SK-N-DZ (cell line): ENCODE measurements at places on chromosomes 12 and 14.

GRCh38 chr12:107512391-107512790 lies 173.2 kb upstream of the PWP1 start:
- no peak for DNase-seq

DNA sequence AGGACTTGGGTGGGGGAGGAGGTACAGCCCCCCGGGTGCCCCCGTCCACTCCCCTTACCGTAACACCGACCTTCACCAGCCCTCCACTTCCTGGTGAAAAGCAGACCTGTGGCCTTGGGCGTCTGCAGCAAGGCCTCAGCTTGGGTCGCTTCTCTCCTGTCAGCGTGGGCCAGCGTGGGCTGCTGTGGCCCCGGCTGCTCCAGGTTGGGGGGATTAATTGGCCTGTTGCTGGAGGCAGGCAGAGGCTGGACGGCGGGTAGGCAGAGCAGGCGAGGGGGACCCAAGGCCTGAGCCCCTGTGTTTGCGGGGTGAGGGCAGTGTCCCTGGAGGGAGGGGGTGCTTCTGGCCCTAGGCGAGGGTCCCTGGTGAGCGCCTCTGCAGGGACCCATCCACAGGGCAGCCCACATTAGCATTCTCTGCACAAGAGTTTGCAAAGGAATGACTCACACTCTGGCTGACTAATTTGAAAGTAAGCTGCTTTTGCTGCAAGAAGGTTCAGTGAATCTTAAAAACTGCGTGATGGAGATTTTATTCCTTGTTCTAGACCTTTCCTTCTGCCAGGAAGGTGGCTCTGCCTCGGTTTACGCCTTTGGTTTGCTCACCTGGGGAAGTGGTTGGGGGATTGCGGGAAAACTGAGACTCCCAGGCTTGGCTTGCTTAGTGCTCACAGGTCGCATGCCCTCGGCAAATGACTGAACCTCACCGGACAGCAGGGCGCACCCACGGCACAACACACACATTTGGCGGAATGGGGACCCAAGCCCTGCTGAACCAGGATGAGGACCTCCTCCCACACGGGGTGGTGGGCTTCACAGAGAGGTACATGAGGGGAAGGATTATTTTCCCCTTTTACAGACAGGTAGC lies 37.9 kb upstream of the DLK1 start:
- DNase-seq = no peak

- DNase-seq = no peak
These were observed 282.4 kb downstream of the FOXN3 start for GRCh38 chr14:89134640-89135039.

- no peak for DNase-seq
These were observed 359.9 kb downstream of the TRHDE start for GRCh38 chr12:72631926-72632685.

- no peak for DNase-seq
These were observed 21.8 kb downstream of the TEP1 start for GRCh38 chr14:20391505-20391904.

DNA sequence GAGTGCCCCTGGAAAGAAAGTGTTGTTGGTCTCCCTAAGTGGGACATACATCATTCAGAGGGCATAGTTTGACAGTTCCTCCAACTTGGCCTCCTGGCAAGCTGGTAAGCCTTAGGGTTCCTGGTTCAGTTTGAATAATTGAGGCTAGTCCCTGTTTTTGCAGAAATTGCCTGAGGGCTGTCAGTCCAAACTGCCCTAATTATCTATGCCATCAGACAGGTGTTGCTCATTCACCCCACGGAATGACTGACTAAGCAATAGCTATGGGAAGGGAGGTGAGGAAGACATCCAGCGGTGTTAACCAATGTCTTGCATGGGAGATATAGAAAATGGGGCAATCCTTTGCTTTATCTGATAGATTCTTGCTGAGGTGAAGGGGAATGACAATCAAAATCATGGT lies 37.6 kb downstream of the SPTSSA start:
- no peak for DNase-seq

DNA sequence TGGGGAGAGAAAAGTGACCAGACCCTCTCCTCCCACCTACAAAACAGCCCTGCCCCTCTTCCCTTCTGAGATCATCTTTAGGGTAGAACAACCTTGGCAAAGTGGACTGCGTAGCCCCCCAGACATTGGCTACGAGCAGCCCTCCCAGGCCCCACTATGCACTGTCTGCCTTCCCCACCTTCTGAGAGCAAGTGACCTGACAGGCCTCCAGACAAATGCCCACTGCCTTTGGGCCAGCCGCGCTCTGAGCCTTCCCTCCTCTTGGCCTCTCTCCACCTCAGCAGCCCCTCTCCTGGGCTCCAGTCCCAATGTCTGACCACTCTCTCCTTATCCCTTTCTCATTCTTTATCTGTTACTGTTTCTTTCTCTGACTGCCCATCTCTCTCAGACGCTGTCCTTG lies 46.5 kb upstream of the CCND2 start:
- no peak for DNase-seq

GRCh38 chr12:106249411-106250135 lies 1.8 kb upstream of the CKAP4 start:
- DNase-seq = no peak

DNA sequence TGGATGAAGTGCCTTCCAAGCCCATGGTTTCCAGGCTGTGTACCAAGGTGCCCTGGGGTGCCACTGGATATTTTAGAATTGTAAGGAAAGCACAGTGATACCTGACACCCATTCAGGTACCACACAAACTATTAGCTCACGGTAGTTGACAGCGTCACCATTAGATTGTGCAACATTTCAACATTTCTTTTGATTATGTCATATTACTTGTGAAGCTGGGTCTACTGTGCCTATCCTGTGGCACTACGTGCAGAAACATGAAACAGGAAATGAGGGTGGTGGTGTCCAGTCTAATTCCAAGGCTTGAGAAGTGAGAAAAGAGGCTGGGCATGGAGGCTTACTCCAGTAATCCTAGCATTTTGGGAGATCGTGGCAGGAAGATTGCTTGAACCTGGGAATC lies 75.5 kb upstream of the CPM start:
- DNase-seq = no peak

GRCh38 chr14:47277703-47278102 lies 397.7 kb downstream of the MDGA2 start:
- no peak for DNase-seq

DNA sequence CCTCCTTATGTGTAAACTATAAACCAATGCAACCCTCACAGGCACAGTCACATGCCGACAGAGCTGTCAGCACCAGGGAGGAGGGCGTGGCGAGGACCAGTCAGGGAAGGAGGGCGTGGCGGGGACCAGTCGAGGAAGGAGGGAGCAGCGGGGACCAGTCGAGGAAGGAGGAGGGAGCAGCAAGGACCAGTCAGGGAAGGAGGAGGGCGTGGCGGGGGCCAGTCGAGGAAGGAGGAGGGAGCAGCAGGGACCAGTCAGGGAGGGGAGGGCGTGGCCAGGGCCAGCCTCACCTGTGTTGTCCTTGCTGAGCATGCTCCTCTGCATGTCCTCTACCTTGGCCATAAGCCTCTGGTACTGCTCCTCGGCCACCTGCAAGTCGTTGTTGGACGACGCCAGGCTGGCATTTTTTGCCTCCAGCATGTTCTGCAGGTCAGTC lies 24.2 kb downstream of the GOLGA3 start:
- no peak for DNase-seq

DNA sequence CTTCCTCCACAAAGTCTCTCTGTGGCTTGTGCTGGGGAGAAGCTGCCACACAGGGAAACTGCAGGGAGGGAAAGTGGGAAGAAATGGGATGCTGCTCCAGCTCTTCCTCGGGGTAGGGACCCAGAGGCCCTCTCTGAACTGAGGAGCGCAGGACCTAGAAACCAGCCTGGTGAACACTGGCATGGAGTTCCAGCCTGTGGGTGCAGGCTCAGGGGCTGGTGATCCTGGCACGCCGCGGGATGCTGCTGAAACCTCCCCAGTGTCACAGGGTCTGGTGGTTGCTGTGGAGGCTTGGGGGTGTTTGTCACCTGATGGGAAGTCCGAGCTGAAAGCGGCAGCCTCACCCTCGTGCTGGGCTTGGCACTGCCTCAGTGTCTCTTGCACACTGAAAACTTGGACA lies 5.2 kb upstream of the KRT75 start:
- DNase-seq = no peak

- peak; percentile 58 for DNase-seq
These were observed 891 bp downstream of the PLEKHA5 start for GRCh38 chr12:19130224-19131024.

- no peak for DNase-seq
These were observed 41.4 kb downstream of the PTGER2 start for GRCh38 chr14:52355526-52355925.

DNA sequence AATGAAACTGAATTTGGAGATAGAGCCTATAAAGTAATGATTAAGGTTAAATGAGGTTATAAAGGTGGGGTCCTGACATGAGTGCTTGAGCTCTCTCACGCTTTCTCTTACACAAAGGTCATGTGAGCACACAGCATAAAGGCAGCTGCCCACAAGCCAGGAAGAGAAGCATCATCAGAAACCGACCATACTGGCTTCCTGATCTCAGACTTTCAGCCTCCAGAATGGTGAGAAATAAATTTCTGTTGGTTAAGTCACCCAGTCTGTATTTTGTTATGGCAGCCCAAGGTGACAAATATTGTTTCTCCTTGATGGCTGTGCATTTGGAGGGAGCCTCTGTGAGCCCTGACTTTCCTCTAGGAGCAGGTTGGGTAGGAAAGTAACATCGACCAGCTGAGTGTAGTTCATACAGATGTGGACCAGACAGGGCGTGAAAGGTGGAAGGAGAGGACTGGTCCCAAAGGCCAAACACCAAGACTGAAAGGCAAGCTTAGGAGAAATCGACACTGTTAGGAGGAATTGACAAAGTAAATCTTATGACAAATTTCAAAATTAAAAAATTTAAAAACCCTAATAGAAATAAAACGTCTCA lies 97.6 kb upstream of the SLC38A2 start:
- DNase-seq = no peak

DNA sequence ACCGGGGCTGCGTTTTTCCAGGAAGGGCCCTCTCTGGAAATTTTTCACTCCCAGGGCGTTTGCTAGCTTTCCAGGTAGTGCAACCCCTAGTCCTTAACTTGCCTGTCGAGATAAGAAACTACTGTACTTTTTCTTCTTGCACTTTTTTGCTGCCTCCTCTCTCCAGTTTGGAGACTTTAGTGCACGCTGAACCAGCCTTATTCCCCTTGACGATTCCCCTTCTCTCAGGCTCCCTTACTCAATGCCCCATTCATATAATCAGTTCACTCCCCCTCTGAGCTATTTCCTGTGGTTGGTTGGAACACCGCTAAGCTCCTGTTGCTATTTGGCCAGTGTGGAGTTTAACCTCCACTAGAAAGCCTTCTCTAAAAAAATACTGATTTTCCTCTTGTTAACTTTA lies 682 bp downstream of the CREBL2 start:
- DNase-seq = peak; percentile 26

GRCh38 chr12:104694711-104695110 lies 238.0 kb downstream of the CHST11 start:
- no peak for DNase-seq

- no peak for DNase-seq
These were observed 346 bp downstream of the SLC7A8 start for GRCh38 chr14:23183158-23183470.

- no peak for DNase-seq
These were observed 150.3 kb upstream of the AVPR1A start for GRCh38 chr12:63301311-63301710.

DNA sequence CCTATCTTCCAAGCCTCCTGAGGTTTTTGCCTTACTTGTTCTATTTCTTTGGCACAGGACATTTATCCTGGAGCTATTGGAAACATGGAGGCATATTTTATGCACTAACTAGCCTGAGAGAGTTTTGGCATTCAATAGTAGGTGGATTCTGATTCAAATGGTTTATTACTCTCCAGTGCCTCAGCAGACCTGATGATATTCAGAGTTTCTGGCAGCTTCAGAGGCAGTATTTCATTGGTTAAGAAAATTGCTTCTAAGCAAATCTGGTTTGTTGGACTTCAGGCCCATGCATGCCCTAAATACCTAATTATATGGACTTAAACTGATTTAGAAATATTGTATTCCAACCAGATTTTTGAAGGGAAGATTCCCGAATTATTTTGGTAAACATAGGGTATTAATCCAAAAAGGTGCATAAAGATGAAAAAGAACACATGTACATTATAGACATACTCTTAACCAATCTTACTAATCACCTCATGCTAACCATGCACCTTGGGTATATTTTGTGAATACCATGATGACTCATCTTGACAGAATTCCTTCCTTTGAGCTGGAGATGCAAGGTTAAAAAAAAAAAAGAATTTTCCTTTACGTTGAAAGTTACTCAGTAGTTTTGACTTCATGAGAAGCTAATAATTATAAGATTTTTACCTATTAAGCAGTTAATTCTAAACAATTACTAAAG lies 44.3 kb upstream of the KTN1 start:
- no peak for DNase-seq

- no peak for DNase-seq
These were observed 35.8 kb downstream of the GPR19 start for GRCh38 chr12:12660201-12660600.

- no peak for DNase-seq
These were observed 8.5 kb downstream of the C12orf75 start for GRCh38 chr12:105338966-105339365.

- DNase-seq = no peak
These were observed 70.1 kb upstream of the STRN3 start for GRCh38 chr14:31096255-31096654.

GRCh38 chr12:114702462-114702861 lies 18.5 kb upstream of the TBX3 start:
- no peak for DNase-seq

DNA sequence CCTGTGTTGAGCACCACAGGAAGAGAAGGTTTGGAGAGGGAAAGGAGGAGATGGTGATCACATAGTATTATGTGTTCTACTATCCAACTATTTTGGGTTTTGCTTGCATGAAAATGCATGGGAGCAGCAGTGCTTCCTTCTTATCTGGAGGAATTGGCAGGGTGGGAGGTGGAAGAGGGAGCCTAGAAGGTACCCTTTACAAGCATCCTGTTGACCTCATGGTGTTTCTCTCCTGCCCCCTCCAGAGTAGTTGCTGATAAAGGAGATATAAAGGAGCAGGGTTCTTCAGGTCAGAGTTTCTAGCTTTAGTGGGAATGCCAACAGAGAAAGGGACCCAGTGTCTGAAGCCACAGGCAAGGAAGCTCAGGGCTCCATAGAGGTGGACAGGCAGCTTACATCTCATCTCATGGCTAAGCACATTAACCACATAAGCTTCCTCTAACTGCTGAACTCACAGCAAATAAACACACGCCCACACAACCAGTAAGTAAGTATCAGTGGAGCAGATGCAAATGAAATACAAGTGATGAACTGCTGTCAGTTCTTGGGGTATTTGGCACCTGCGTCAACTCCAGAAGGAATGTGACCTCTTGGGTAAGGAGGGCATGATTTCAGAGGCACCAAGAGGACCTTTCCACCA lies 174.2 kb upstream of the SLC38A2 start:
- DNase-seq = no peak

DNA sequence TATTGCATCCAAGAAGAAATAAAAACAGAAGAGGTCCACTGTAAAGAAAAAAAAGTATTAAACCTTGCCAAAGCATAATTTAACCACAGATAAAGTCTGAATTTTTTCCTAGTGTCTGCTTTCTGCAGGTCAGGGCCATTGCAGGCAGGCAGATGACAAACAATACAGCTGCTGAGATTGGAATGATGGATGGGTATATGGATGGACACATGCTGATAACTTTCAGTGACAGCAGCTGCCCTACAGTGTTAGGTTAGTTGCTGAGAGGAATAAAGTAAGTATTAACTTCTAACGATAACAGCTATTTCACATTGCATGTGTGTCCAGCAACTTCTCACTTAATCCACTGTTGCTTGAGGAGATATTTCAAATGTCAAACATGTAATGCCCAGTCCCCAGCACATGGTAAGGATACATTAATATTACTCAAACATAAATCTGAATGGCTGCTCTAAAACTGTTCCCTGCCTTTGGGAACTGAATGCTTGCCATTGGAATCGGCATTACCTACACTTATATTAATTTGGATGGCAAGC lies 515.3 kb downstream of the RMST start:
- no peak for DNase-seq
